T-helper 2 cell (primary cell): ENCODE measurements at places on chromosomes 4 and X.
A peak's percentile ranks its signal among the peaks of the same experiment; 100 is the strongest.

DNA sequence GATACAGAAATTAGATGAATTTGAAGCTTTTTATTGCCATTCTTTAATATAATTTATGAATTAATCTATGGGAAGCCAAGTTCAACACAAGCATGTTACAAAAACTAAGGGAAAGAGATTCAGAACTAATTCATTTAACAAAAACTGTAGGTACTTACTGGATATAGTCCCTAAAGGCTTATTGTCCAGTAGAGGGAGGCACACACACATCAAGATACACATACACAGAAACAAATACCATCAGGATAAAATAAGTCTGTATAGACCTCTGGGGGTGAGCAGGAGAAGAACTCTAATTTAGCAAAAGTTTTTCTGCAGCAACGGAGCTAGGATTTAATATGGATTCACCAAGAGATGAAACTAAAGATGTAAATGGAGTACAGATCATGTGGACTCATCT, 83.0 kb upstream of the IL13RA1 start:
- DNase-seq, result no peak

- no peak for DNase-seq
Observed at GRCh38 chr4:57043347-57044251, 64.9 kb downstream of the POLR2B start.

DNA sequence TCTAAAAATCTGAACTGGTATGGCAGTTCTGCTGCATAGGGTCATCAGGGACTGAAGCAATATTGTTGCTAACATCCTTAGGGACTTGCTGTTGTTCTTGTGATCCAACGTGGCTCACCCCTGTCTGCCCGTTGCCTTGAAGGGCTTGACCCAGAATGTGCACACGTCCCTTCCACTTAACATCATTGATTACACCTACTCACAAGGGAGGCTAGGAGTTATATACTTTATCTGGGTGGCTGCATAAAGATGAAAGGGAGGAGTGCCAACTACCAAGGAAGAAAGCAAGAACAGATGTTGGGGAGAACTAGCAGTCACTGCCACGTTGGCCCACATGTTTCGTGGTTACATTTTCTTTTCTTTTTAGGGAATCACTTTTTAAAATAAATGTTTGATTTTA, 34.0 kb downstream of the SLC9A6 start:
- no peak for DNase-seq

DNA sequence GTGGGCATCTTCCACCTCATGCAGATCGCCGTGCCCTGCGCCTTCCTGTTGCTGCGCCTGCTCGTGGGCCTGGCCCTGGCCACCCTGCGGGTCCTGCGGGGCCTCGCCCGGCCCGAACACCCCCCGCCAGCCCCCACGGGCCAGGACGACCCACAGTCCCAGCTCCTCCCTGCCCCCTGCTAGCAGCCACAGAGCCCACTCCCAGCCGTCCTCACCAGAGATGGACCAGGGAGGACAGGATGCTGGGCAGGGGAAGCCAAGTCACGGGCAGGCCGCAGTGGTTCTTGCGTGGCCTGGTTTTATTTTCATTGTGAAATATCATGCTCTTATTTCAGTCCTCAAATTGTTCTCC, 15.1 kb downstream of the DGKQ start:
- DNase-seq, result no peak

- no peak for DNase-seq
Observed at GRCh38 chrX:111159232-111159631, 63.2 kb downstream of the PAK3 start.

DNA sequence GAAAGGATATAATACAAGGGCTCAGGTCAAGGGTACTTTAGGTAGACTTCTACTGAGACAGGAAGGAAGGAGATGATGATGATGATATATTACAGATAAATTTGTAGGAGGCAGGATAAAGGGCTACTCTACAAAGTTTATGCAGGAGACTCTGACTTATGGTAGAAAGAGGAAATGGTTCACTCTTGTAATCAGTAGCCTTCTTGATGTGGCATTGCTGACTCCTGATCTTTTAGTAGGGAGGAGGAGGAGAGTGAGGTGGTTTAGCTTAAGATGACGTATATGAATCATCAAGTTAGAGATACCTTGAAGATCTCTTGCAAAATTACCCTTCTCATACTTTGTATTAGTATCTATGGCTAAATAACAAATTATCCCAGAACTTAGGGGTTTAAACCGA, 4.7 kb downstream of the BLTP1 start:
- DNase-seq, result no peak

DNA sequence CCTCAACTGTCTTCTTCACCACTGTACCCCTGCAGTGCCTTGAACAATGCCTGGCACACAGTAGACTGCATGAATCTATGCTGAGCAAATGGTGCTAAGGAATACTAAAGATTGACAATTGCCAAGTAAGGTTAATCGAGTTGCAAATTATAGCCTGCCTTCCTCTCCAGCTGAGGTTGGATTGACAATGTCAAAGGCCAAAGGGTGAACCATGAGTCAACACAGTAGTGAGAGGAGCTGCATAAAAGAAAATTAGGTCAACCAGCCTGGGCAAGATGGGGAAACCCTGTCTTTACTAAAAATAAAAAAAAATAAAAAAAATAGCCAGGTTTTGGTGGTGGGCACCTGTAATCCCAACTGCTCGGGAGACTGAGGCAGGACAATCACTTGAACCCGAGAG, 97.1 kb upstream of the BMPR1B start:
- no peak for DNase-seq

DNA sequence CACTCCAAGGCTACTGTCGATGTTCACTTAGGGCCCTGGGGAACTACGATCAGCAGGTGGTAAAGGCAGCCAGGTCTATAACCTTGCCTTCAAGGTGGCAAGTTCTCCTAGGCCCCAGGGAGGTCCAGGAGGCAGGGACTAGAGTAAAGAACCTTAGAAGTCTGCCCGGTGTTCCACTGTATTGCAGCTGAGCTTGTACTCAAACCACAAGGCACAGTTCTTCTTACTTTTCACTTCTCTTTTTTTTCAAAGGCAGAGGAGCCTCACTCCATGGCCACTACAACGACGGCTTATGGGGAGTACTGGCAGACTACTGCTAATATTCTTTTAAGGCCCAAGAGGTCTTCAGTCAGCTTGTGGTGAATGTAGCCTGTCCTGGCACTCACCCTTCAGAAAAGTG, 78.8 kb upstream of the GPR174 start:
- no peak for DNase-seq

GRCh38 chr4:145545031-145545430, 63.4 kb downstream of the SMAD1 start:
- DNase-seq, result no peak

- DNase-seq, result no peak
Observed at GRCh38 chr4:39029752-39030694, 2.2 kb downstream of the TMEM156 start.

DNA sequence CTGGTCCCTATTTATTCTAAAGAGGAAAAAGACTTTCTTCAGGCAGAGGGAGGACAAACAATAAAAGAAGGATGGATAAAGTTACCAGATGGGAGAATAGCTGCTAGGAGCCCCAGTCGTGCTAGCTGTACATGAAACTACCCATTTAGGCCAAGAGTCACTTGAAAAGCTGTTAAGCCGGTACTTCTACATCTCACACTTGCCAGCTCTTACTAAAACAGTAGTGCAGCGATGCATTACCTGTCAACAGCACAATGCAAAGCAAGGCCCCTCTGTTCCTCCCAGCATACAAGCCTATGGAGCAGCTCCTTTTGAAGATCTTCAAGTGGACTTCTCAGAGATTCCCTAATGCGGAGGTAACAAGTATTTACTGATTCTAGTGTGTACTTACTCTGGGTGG, 1138.8 kb downstream of the ARAP2 start:
- DNase-seq, result no peak

GRCh38 chrX:42460706-42461105, 317.3 kb downstream of the PPP1R2C start:
- no peak for DNase-seq

DNA sequence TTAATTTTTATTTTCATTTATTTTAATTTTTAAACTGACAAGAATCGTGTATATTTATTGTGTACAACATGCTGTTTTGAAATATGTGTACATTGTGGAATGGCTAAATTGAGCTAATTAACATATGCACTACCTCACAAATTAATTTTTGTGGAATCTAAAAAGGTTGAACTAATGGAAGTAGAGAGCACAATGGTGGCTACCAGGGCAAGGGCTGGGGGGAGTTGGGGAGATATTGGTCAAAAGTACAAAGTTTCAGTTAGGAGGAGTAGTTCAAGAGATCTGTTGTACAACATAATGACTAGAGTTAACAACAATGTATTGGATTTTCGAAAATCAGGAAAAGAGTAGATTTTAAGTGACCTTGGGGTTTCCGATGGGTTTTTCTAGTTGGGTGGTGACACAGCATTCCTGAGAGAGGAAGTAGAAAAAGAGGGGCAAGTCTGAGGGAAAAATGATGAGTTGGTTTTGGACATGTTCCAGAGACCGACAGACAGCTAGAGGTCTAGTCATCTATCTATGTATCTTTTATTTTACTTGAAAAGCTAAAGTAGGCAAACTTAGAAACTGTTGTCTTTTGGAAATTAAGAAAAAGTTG, 23.2 kb downstream of the APOO start:
- no peak for DNase-seq

- no peak for DNase-seq
Observed at GRCh38 chr4:73221734-73222133, 36.9 kb downstream of the ANKRD17 start.

DNA sequence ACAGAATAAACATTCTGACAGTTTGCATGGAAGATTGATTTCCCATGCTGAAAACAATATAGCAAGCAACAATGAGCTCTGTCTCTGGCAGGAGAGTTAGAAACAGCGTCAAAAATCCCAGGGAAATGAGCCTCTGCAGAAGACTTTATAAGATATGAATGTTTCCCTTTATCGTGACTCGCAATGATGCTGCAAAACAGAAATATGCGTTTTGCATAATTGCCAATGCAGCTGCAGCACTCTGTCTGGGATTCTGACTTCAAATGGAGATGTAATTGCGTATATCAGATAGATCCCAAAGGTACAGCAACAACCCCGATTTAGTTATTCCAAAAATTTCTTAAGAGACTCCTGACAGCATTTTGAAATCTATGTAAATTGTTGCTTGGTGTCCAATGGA, 702.4 kb upstream of the EPHA5 start:
- no peak for DNase-seq

DNA sequence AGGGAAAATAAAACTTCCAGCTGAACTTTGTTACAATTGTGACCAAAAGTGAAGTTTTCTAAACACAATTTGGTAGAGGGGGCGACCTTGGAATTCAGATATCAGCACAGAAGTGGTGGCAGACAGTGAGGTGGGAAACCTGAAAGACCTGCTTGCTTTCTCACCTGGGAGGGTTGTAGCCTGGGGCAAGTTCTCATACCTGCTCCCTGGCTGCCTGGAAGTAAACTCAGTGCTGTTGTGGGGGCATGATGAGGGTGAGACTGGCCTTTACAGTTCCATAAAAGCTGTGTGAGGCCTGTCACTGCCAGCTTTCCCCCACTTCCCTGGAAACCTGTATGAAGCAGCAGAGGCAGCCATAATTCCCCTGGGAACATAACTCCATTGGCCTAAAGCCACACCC, 1180.2 kb downstream of the FAM133A start:
- DNase-seq, result no peak

- no peak for DNase-seq
Observed at GRCh38 chr4:25879991-25880651, 17.3 kb upstream of the SEL1L3 start.

- no peak for DNase-seq
Observed at GRCh38 chr4:35772291-35772690, 472.0 kb downstream of the ARAP2 start.

GRCh38 chr4:3317011-3317655, 24.3 kb downstream of the RGS12 start:
- no peak for DNase-seq

- DNase-seq, result no peak
Observed at GRCh38 chrX:23784470-23785331, 1.7 kb downstream of the SAT1 start.

DNA sequence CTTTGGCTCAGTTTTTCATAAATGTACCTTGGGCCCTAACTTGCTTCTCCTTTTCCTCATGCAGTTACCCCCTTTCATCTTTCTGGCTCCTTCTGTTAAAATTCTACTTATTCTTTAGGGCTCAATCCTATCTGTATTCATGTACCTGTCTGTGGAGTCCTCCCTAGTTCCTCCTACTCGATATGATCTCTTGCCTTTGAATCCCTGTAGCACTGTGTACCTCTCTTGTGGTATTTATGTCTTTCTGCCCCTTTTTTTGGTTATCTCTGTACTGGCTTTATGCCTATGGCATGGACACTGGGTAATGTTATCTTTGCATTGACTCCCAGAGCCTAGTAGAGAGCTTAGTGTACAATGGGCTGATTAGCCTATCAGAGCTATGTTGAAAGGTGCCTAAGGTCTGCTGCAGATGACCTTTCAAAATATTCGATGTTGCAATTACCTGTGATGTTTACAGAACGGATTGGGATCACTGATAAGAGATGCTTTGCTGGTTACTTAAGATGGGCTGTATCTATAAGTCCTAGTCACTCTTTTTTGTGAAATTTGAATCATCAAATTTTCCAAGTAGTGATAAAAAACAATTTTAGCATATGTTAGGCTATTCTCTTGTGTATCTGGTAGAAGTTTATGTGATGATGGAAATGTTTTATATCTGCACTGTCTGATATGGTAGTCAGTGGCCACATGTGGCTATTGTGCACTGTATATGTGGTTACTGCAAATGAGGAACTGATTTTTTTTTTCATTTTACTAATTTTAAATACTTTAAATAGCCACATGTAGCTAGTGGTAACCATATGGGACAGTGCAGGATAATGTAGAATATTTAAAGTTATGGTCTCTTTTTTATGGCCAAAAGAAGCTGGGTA, 33.5 kb downstream of the TMEM164 start:
- no peak for DNase-seq

DNA sequence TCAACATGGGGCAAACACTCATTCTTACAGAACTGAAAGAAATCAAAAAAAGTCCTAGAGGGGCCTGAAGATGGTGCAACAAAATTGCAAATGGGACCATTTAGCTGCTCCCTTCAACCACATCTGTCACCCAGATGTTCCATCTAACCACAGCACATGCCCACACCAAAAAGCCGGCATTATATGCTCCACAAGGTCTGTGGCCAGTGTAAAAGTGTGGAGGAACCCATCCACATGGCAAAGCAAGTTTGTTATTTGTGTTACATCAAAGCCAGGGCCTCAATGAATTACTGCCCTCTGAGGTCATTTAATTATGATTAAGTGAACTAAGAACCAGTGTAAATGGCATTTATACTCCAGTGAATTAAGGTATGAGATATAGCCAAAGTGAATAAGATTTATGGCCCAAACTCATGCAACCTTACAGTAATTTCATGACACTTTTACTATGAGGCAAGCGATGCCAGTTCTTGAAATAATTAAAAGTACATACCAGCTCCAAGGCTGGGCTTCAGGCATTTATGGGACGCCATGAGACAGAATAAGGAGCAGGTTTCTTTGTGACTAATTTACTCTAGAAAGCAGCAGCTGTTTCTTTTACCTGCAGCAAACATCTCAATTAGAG, 48.7 kb upstream of the FGF16 start:
- DNase-seq, result no peak

GRCh38 chrX:39242187-39242586, 440.9 kb downstream of the MID1IP1 start:
- DNase-seq, result peak; percentile 40

- no peak for DNase-seq
Observed at GRCh38 chr4:16129336-16129735, 45.5 kb upstream of the PROM1 start.

- no peak for DNase-seq
Observed at GRCh38 chr4:152169683-152170082, 366.2 kb downstream of the FBXW7 start.
